Hepatocyte (in vitro differentiated cells): ENCODE measurements at places on chromosomes 11 and 22. TPM values are rescaled to one million over a fixed set of nuclear protein-coding genes. Genes with fewer than 3 reads are reported as not detected.

Gene NTM
- total RNA-seq: 2.2 and 4.9 TPM in 2 replicates

GRCh38 chr11:131201674-131202073 is 168.7 kb upstream of the NTM start:
- no peaks in the 10 kb centered on the region for H3K27me3 ChIP-seq
- no peak overlapping the region for H3K27ac ChIP-seq
- no peaks in the 10 kb centered on the region for H3K4me1 ChIP-seq
- DNase-seq: no peak
- H3K4me3 ChIP-seq: no peak overlapping the region

DNA sequence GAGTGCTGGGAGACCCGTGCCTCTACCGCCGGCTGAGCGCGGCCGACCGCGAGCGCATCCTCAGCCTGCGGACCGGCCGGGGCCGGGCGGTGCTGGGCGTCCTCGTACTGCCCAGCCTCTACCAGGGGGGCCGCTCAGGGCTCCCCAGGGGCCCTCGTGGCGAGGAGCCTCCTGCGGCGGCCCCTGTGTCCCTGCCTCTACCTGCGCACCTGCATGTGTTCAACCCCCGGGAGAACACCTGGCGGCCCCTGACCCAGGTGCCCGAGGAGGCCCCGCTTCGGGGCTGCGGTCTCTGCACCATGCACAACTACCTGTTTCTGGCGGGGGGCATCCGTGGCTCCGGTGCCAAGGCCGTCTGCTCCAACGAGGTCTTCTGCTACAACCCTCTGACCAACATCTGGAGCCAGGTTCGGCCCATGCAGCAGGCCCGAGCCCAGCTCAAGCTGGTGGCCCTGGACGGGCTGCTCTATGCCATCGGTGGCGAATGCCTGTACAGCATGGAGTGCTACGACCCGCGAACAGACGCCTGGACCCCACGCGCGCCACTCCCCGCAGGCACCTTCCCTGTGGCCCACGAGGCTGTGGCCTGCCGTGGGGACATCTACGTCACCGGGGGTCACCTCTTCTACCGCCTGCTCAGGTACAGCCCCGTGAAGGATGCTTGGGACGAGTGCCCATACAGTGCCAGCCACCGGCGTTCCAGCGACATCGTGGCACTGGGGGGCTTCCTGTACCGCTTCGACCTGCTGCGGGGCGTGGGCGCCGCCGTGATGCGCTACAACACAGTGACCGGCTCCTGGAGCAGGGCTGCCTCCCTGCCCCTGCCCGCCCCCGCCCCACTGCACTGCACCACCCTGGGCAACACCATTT is 3.5 kb downstream of the KLHDC7B start:
- no peak overlapping the region for H3K4me3 ChIP-seq
- H3K27ac ChIP-seq: no peak overlapping the region
- peaks cover 9% of the 10 kb centered on the region for H3K4me1 ChIP-seq
- H3K36me3 ChIP-seq: no peaks in the 10 kb centered on the region
- no peaks in the 10 kb centered on the region for H3K27me3 ChIP-seq

Gene TRPC6
- 2.2 and 4.8 TPM in 2 replicates for total RNA-seq

- H3K27ac ChIP-seq: no peak overlapping the region
- H3K27me3 ChIP-seq: no peaks in the 10 kb centered on the region
- H3K4me3 ChIP-seq: no peak overlapping the region
- no peak for DNase-seq
Measured at GRCh38 chr11:134171951-134172350, 51.8 kb downstream of the NCAPD3 start.

Gene KDM4E
- not detected in 2 replicates for total RNA-seq

DNA sequence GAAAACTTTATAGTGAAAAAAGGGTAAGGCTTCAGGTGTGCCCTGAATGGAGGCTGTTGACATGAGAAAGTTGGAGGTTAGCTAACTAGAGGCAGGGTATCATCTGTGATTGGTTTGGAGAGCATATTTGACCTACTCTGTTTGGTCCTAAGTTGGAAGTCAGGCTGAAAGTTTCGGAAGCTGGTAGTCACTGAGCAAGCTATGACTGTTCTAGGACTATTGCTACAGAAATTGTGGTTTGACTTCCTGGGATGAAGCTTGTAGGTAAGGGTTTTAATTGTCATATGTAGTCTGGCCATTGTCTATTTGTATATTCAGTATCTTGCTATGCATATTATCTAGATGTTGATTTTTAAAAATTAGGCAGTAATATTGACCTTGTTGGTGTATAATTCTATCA is 565.0 kb downstream of the TMEM135 start:
- DNase-seq: no peak
- H3K27me3 ChIP-seq: no peaks in the 10 kb centered on the region
- no peak overlapping the region for H3K27ac ChIP-seq

DNA sequence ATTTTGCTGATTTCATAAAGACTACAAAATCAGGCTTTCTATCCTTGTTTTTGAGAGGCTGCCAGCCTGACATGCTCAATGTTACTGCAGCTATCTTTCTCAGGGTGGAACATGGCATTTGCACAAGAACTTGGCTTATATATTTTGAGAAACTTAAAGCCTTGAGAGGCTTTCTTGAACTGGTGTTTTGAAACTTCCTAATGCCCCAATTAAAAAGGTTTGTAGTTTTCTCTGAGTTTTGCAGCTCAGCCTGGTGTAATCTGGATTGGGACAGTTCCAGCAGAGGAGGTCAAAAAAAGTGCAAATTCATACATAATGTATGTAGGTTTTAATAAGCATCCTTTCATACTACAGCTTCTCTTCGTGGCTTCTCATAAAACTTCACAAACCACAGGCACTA is 223.4 kb downstream of the FAM76B start:
- no peaks in the 10 kb centered on the region for H3K36me3 ChIP-seq
- peaks cover 12% of the 10 kb centered on the region for H3K4me1 ChIP-seq
- H3K4me3 ChIP-seq: no peak overlapping the region
- no peaks in the 10 kb centered on the region for H3K27me3 ChIP-seq
- DNase-seq: no peak
- peak overlapping the region; percentile 32 for H3K27ac ChIP-seq
